ENCODE measurements at places on chromosomes 7 and 10.

- DNase-seq = no peak
Observed at GRCh38 chr7:85630904-85631600, 444.2 kb upstream of the SEMA3D start.

- no peak for DNase-seq
Observed at GRCh38 chr7:26723129-26723528, 141.3 kb downstream of the SKAP2 start.

GRCh38 chr10:70410608-70411007, 6.7 kb downstream of the EIF4EBP2 start:
- DNase-seq = no peak

DNA sequence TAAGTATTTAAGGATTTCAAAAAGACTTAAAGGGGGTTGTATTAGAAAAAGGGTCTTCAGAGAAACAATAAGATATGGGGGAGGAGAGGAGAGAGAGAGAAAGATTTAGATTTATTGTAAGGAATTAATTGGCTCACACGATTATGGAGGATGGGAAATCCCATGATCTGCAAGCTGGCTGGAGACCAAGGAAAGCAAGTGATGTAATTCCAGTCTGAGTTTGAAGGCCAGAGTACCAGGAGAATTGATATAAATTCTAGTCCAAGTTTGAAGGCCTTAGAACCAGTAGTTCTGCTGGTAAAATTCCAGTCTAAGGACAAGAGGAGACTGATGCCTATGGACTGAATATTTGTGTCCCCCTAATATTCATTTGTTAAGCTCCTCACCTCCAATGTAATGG, 20.6 kb upstream of the SLC13A1 start:
- DNase-seq = no peak

DNA sequence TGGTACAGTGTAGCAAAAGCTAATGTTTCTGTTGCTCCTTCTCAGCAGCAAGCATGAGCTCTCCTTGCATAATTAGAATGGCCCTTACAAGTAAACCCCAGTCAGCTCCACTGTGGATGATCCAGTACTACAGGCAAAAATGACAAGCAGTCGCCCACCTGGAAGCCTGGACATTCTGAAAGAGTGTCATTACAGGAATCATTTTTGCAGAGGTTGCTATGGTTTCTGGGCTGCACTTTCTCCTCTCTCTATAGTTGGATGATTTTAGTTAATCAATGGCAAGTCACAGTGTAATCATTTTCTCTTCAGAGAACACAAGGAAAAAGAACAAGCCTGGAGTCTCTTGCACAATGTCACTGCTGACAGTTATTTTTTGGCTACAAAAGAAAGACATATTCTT, 102.9 kb upstream of the MYO3A start:
- no peak for DNase-seq

- no peak for DNase-seq
Observed at GRCh38 chr10:14254368-14254767, 76.4 kb downstream of the FRMD4A start.

DNA sequence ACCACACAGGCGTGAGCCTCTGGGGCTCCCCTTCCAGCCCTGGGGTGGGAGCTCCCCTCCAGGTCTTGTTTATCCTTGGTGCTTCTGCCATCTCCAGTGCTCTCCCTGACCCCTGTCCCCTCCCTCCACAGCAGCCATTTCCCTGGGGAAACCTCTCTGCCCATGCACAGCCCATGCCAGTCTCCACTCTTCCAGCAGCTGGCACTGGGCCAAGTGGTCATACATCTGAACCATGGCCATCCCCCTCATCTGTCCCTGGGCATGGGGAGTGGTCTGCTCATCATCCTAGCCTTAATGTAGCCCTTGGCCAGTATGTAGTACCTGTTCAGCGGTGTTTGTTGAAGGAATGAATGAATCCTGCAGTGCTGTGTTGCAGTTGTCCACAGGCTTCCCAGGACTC, 172.4 kb upstream of the ZNF32 start:
- DNase-seq = no peak

DNA sequence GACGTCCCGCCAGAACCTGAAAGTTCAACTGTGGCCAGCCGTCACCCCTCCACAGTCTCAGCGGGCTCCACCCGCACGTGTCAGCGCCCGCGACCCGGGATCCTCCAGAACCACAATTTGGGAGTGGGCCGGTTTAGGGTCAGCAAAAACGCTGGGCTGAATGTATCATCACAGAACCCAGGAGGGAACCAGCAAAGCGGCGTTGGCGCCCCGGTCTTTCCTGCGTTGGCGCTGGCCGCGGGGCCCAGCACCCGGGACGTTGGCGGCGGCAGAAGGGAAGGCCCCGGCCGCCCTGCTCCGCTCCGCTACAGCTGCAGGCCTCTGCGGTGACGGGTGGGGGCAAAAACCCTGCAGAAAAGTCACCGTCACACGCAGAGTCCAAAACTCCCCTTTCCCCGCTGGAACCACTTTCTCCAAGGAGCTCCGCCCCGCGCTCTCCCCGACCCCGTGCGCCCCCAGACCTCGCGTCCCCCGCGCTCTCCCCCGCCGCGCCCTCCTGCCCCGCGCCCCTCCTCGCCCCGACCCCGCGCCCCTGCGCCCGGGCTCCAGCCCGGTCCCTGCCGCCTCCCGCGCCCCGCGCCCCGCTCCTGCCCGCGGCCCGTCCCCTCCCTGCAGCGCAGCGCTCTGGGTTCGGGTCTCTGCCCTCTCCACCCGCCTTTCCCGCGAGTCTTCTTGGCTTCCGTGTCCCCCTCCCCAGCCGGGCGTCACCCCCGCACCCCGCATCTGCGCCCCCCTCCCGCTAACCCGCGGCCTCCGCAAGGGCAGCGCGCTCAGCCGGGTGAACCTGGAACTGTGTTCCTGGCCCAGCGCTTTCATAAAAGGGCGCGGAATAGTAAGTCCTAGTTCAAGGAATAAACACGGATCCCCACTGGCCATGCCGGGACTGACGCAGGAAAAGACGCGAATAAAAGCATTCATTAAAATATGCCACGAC, 24.0 kb upstream of the RNF32 start:
- no peak for DNase-seq

GRCh38 chr10:86218160-86218559, 148.4 kb downstream of the GRID1 start:
- no peak for DNase-seq

GRCh38 chr7:132023466-132023865, 467.0 kb upstream of the PODXL start:
- DNase-seq = no peak

DNA sequence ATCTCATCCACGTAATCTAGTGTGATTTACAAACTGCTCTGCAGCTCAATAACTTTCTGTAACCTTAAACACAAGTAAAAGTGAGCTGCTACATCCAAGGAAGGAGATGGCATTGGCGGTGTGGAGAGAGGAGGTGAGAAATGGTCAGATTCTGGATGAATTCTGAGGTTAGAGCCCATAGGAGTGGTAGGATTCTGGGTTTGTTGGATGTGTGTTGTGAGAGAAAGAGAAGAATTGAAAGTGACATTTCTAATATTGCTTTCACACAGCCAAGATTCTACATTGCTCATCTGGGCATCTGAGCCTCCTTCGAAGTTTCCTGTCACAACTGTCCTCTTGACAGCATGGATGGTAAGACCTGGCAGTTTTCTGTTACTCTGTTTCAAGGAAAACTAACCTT, 2.5 kb downstream of the MCM10 start:
- DNase-seq = no peak

GRCh38 chr7:13466874-13467547, 522.5 kb downstream of the ETV1 start:
- DNase-seq = no peak

DNA sequence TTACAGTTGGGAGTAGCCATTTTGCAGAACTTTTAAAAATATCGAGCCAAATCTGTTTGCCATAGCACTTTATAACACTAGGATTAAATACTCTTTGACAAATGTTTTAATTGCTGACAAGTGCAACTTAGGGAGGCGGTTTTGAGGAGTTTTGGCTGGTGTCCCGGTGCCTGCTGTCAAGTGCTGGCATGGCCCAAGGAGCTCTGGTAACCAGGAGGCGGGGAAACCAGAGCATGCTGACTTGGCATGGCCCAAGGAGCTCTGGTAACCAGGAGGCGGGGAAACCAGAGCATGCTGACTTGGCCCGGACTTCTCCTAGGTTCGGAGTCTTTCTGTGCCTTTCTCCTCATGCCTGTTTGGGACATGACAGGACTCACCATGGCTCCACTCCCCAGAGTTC, 30.8 kb upstream of the ZNF32 start:
- DNase-seq = no peak

DNA sequence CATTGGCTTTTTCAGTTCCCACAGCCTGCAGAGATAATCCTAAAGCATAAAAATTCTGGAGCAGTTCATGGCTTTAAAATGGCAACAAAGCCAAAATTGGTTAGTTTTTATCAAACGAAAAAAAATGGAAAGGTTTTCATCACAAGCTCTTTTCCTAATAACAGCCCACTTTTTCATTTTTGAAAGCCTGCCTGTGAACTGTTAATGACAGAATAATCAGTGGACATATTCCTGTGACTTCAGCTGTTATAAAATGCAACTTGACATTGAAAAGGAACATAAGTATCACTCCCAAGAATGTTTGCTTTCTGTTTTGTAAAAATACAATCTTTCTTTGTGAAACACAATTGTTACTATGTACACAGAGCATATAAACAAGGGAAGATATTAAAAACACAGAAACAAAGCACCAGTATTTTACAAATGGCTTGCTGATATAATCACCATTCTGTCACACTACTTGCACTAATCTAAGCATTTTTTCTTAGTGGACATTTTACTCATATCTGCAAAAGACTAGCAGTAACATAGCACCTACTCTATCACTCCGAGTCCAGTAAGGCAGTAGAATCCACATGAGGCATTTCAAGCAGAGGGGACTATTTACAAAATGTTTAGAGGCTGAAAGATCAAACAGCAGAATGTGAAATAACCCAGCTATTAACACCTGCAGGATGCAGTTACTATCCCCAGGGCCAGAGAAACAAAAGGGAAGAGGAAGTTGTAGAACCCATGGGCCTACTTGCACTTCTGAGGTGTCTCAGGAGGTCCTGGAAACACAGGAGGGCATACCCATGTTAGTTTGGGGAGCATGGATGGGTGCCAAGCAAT, 26.4 kb downstream of the MACC1 start:
- DNase-seq = no peak

DNA sequence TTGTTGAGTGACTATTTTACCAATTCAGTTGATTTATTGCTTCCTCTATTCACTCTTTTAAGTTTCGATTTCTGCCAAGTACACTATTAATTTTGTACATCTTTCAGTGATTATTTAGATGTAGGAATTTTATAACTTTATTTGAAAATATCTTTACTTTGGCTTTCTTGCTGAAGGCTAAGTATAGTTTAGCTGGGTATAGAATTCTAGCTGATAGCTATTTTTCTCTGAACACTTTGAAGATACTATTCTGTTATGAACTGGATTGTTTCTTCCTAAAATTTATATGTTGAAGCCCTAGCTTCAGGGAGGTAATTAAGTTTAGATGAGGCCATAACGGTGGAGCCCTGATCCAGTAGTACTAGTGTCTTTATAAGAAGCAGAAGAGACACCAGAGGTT, 141.1 kb downstream of the LRMDA start:
- DNase-seq = no peak

- no peak for DNase-seq
Observed at GRCh38 chr10:121640266-121640665, 42.0 kb upstream of the FGFR2 start.

DNA sequence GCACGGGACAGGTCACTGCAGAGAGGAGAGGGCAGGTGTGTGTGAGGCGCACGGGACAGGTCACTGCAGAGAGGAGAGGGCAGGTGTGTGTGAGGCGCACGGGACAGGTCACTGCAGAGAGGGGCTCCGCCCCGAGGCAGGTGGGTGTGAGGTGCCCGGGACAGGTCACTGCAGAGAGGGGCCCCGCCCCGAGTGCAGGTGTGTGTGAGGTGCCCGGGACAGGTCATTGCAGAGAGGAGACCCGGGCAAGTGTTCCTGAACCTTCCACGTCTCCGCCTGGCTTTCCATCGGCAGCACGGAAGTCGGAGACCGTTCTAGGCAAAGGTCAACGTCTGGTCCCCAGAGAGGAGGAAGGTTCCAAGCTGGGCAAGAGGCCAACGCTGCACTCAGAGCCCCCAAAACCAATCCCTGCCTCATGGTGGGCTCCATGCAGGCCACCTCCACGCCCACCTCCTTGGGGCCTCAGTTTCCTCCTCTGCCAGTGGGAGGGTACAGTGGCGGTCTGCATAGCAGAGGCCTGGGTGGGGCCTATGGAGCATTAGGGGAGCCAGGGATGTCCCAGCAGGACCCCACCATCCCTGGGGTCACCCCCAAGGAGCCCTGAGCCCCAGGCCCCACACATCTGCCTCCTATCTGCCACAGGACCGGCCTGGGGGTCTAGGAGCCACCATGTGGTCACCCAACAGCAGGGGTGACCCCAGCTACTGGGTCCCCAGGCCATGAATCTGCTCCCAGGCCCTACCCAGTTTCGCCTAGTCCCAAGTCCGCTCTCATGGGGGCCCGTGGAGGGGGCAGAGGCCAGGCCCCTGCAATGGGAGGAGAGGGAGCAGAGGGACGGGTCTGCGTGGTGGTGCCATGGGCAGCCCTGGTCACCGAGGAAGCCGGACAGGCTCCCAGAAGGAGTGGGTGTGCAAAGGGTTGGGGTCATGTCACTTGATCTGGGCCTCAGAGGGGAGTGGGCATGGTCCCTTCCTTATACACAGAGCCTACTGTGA, 57.0 kb downstream of the STK32C start:
- no peak for DNase-seq

DNA sequence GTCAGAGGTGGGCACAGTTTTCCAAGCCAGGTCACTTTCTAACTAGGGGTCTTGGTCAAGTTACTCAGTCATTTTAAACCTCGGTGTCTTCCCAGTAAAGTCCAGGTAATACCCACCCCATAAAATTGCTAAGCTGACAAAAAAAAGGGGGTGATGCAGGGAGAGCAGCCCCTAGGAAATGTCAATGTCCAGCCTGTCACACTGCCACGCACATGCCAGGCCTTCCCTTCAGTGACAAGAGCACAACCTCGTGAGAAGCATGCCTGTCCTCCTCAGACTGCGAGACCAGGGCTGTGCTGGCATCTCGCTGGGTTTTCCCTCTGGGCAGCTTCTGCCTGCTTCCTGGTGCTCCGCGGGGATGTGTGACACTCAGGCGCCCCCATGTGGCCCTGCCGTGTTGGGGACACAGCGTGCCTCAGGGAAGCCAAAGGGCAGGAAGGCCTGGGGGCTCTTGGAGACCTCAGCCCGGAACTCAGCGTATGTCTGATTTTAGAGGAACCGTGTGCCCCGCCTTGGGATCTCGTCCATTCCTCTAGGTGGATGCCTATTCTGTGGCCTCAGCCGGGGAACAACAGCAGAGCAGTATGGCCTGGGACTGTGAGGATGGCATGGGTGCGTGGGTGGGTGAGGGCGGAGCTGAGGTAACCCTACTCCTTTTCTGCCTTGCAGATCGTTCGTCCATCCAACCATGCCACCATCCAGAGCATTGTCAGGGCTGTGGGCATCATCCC, 10.2 kb upstream of the GDF2 start:
- DNase-seq = peak; percentile 85

All from CD4-positive, alpha-beta T cell treated with Interleukin-21 for 1 hour (primary cell).